ENCODE measurements at places on chromosomes 4 and X. TPM values are rescaled to one million over a fixed set of nuclear protein-coding genes. Genes with fewer than 3 reads are reported as not detected.

Gene LRCH2
- 3.9 TPM for total RNA-seq

Gene PPEF2
- total RNA-seq, result not detected

Gene NUP62CL
- total RNA-seq, result 3.2 TPM

Gene STAP1
- 0.75 TPM for total RNA-seq

Gene WDR17
- total RNA-seq, result 9.4 TPM

Gene GAGE12J
- not detected for total RNA-seq
